ENCODE measurements at places on chromosomes 16 and 17.

GRCh38 chr16:59697236-59697635, 963.1 kb upstream of the GOT2 start:
- DNase-seq: no peak

GRCh38 chr17:76710863-76711611, at the start of gene MXRA7:
Gene MXRA7, minus strand, starts transcription at chr17:76710965. Its CDS starts 19 bp downstream, at chr17:76710946.
- DNase-seq: no peak

- DNase-seq: peak; percentile 8
Measured at GRCh38 chr17:35170968-35171771, 23.0 kb downstream of the SLC35G3 start.

DNA sequence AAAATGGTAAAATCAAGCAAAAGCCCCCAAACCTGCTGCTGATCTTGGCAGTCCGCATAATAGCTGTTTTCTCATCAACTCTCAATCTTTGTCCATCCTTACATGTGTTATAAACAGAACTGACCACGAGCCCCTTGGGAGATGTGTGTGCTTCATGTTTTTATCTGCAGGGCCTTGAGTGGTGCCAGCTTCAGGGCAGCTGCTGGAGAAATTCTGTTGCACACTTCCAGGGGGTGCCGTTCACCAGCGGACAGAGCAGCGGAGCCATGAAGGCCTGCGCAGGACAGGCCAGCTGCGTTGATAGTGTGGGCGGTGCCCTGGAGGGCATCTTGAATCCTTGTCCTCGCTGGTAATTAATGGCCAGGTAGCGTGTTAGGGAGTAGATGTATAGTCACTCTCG, 20.1 kb downstream of the MPRIP start:
- no peak for DNase-seq

DNA sequence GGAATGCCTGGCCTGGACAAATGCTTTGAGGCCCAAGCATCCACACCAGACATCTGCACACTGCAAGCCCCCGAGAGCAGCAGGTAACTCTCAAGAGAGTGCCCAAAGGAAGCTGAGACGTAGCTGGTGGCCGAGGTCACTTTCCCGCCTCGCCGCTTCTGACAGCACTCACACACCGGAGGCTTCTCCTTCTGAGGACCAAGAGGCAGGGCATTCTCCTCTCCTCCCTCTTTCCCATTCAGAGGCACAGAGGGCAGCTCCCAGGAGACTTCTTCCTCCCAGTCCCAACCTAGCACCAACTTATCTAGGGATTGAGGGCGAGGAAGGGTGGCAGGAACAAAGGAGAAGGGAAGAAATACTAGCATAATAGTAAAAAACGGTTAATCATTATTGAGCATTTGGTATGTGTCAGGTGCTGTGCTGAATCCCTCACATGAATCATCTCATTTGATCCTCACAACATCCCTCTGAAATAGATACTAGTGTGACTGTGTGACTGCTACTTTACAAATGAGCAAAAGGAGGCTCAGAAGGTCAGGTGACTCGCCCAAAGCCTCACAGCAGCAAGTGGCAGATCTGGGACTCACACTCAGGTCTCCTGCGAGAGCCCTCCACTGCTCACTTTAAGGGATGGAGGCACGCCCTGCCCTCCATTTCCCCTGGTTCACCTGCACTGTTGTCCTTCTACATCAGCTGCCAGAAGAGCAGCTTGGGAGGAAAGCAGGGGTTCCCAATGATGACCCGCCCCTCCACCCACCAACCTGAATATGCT, 41.8 kb downstream of the MYO18A start:
- DNase-seq: no peak

GRCh38 chr17:69141431-69142174, at the start of gene ABCA6:
Gene ABCA6, minus strand, starts transcription at chr17:69141895. Its CDS starts 1,192 bp downstream, at chr17:69140703.
- DNase-seq: no peak

GRCh38 chr17:67200727-67201301, 44.2 kb downstream of the HELZ start:
- DNase-seq: no peak
